ENCODE measurements at places on chromosomes 2 and 18. TPM values are rescaled to one million over a fixed set of nuclear protein-coding genes. Genes with fewer than 3 reads are reported as not detected.
A peak's percentile ranks its signal among the peaks of the same experiment; 100 is the strongest.

DNA sequence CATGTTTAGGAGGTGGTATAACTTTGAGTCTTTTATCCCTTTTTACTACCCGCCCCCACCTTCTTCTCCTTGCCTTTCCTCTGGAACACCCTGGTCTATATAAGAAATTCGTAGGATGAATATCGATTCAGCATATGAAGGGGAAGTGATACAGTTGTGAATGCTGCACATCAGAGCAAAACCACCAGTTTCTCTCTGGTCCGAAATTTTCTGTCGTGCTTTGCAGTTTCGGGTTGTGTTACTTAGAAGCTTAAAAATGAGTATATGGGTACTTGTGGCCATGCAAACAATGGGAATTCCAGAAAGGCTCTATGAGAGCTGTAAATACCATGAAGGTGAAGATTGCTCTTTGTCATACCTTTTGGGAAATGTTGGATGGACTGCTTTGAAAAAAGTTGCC is 60.6 kb downstream of the DAW1 start:
- no peak for DNase-seq

DNA sequence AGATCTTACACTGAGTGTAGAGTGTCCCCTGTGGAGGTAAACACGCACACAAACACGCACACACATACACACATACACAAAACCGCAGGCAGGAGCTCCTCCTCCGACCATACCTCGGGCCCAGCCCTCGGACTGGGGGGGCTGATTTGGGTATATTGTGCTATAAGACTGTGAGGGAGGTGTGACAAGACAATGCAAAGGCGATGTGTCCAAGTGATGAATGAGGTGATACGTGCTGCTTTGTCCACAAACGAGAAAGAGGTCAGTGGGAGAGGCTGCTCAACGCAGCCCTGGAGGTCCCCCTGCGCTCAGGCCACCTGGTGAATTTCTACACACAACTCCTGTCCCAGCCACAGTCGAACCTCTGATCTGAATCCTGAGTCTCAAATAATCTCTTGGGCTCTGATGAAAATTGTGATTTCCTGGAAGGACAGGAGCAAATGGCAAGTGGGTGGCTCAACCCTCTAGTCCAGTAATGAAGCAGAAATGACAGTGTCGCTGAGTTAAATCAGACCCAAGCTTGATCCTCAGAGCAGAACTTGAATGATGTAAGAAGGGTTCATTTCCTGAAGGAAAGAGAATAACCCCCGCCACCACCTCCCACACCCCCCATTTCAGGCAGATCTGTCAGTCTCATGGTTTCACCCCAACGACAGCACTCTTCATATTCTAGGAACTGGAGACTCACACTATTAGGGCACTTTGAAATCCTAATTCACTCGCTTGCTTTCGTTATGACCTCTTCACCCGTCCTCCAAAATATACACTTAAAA is 48.9 kb upstream of the ASXL2 start:
- no peak for DNase-seq

GRCh38 chr2:195569255-195569654 is 87.8 kb upstream of the SLC39A10 start:
- no peak for DNase-seq

DNA sequence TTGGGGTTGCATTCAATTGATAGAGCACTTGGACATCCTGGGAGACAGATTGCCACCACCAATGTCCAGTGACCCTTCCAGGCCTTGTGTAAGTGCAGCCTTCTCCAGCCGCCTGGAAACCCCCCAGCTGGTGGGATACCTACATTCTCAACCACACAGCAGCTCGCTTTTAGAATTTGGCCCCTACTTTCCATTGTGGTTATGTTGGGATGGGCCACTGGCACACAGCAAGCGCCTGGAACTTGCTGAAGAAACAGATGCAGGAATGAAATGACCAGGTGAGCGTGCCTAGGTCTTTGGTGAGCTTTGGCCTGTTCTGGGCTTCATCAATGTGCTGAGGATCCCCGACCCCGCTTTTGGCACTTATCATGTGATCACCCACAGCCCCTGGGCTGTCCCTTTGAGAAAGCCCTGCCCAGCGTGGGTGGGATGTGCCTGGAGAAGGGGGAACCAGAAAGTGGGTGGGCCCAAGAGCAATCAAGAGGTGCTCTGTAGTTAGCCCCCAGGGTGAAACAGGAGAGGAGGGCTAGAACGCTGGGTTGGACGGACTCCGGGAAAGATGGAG is 16.0 kb upstream of the NTSR2 start:
- DNase-seq, result no peak

DNA sequence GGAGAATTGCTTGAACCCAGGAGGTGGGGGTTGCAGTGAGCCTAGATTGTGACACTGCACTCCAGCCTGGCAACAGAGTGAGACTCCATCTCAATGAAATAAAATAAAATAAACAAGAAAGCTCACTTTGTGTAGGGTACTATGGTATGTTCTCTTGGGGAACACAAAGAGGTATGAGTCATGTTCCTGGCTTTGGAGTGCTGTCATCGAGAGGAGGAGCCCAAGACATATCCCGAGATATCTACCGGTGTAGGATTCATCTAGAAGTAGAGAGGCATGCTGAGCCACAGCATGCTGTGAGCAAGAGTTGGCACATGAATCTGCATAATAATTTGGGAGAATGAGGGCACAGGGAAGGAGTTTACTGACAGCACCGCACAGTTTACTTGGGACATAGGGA is 244.9 kb upstream of the EPHA4 start:
- no peak for DNase-seq

GRCh38 chr2:85741211-85741832 is 12.5 kb upstream of the ATOH8 start:
- DNase-seq, result no peak

- peak; percentile 76 for DNase-seq
These were observed 1.1 kb upstream of the SEH1L start for GRCh38 chr18:12946549-12947284.

DNA sequence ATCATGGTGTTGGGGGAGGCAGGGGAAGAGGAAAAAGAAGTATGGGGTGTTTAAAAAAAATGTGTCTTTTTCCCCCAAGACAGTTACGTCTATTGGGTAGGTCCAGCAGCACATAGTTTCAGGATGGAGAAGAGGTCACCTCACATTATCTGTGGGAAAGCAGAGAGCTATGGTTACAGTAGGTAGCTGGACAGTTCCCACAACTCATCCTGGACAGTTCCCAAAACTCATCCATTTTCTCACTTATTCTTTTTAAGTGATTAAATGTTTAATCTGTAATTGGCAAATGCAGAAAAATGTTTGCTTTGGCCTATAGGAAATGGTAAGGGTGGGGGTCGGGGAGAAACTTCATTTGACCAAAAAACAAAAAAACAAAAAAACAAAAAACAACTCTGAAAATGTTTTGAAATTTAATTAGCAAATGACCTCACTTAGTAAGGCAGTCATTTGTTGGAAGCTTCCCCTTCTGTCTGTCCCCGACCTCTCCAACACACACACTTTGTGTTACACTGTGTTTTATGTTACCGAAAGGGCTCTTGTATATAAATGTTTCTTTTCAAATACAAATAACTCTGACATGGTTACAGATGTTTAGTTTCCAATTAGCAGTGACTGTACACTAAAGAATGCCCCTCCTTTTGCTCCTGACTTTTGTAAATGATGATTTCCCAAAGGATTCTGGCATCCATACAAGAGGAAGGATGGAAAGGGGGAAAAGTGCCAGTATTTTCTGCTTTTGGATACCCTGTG is 173.3 kb upstream of the ZFP36L2 start:
- DNase-seq, result peak; percentile 85

DNA sequence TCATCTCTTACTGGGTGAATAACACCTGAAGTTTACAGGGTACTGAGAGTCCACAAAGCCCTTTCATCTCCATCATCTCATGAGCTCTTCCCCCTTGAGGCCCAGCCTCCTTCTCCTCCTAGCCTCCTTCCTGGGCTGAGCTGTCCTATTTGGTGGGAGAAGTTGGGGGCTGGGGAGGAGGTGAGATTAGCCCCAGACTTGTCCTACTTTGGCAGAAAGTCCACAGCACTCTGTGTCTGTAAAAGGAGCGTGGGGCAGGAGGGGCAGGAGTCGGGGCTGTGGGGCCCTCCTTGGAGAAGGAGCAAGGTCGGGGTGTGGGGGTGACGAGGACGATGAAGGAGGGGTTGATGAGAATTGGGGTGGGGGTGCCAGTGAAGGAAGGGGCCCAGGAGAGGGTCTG is 10.0 kb upstream of the DES start:
- no peak for DNase-seq

- DNase-seq, result no peak
These were observed 94.8 kb upstream of the OTOS start for GRCh38 chr2:240235149-240235803.

DNA sequence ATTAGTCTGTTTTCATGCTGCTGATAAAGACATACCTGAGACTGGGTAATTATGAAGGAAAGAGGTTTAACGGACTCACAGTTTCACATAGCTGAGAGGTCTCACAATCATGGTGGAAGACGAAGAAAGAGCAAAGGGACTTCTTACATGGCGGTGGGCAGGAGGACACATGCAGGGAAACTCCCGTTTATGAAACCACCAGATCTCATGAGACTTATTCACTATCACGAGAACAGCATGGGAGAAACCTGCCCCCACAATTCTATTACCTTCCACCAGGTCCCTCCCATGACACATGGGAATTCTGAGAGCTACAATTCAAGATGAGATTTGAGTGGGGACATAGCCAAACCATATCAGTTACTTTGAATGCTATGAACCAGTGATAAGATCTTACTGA is 44.1 kb downstream of the SCTR start:
- no peak for DNase-seq

GRCh38 chr2:2827046-2827636 is 496.1 kb upstream of the MYT1L start:
- DNase-seq, result no peak

GRCh38 chr2:15579641-15580040 is 12.0 kb upstream of the DDX1 start:
- no peak for DNase-seq

The CD28 gene
- total RNA-seq, result 1.0 TPM

The SAG gene
- not detected for total RNA-seq

GRCh38 chr2:32825291-32825712 is 121.5 kb upstream of the LTBP1 start:
- peak; percentile 78 for DNase-seq

Measured in lung (tissue), 17 donors.